ENCODE measurements at places on chromosomes 1 and 21.

GRCh38 chr1:246156847-246157246 lies 350.2 kb downstream of the SMYD3 start:
- no peaks in the 10 kb centered on the region for H3K36me3 ChIP-seq
- no peaks in the 10 kb centered on the region for H3K27me3 ChIP-seq
- peaks cover 23% of the 10 kb centered on the region for H3K4me1 ChIP-seq
- no peak overlapping the region for H3K27ac ChIP-seq
- no peak overlapping the region for H3K4me3 ChIP-seq

DNA sequence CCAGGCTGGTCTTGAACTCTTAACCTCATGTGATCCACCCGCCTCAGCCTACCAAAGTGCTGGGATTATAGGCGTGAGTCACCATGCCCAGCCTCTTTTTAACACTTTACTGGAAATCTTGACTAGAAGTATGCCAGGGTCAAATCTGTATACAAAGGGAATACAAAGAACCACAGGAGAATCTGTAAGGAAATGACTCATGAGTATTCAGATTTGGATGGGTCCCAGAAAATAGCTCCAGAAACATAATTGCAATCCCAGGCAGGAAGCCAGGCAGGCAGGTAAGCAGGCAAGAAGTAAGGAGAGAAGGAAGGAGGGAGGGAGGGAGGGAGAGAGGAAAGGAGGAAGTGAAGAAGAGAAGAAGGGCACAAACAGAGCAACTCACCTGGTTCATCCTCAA lies 22.8 kb upstream of the TIAM1 start:
- peaks cover 54% of the 10 kb centered on the region for H3K4me1 ChIP-seq
- peaks cover 8% of the 10 kb centered on the region for H3K27me3 ChIP-seq
- no peak overlapping the region for H3K4me3 ChIP-seq

GRCh38 chr21:46083791-46084561 lies 13.9 kb upstream of the COL6A2 start:
- H3K4me1 ChIP-seq = peaks cover 18% of the 10 kb centered on the region
- peaks cover 9% of the 10 kb centered on the region for H3K27me3 ChIP-seq
- DNase-seq = no peak

GRCh38 chr1:195773931-195774330 lies 834.3 kb downstream of the KCNT2 start:
- H3K4me3 ChIP-seq = no peak overlapping the region
- no peaks in the 10 kb centered on the region for H3K27me3 ChIP-seq
- H3K27ac ChIP-seq = no peak overlapping the region
- DNase-seq = no peak
- H3K36me3 ChIP-seq = no peaks in the 10 kb centered on the region

GRCh38 chr1:172071746-172072145 lies 230.4 kb downstream of the DNM3 start:
- no peak overlapping the region for H3K27ac ChIP-seq
- peaks cover 8% of the 10 kb centered on the region for H3K27me3 ChIP-seq
- H3K36me3 ChIP-seq = no peaks in the 10 kb centered on the region
- no peak for DNase-seq
- H3K4me3 ChIP-seq = no peak overlapping the region

DNA sequence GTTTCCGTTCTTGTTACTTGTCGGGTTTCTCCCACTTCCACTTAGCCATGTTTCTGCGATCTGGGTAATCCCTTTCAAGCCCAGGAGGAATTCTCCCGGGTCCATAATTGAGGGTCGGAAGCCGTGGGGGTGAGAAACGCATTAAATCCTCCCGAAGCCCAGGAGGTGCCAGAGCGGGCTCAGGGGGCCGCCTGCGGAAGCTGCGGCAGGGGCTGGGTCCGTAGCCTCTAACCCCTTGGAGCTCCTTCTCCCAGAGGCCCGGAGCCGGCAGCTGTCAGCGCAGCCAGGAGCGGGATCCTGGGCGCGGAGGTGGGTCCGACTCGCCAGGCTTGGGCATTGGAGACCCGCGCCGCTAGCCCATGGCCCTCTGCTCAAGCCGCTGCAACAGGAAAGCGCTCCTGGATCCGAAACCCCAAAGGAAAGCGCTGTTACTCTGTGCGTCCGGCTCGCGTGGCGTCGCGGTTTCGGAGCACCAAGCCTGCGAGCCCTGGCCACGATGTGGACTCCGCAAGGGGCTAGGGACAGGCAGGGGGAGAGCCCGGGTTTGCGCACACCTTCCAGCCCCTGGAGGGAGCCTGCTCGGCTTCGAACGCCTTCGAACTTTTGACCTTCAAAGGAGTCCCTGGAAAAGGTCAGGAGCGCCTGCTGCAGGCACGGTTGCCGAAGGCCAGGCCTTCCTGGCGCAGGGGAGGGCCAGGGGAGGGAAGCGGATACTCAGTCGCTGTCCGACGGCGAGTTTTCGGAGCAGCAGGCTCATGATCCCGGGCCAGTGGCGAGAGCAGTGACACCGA lies 1.7 kb upstream of the SIM2 start:
- H3K27me3 ChIP-seq = peaks cover 99% of the 10 kb centered on the region
- peaks cover 34% of the 10 kb centered on the region for H3K4me1 ChIP-seq
- no peaks in the 10 kb centered on the region for H3K36me3 ChIP-seq
- no peak for DNase-seq

DNA sequence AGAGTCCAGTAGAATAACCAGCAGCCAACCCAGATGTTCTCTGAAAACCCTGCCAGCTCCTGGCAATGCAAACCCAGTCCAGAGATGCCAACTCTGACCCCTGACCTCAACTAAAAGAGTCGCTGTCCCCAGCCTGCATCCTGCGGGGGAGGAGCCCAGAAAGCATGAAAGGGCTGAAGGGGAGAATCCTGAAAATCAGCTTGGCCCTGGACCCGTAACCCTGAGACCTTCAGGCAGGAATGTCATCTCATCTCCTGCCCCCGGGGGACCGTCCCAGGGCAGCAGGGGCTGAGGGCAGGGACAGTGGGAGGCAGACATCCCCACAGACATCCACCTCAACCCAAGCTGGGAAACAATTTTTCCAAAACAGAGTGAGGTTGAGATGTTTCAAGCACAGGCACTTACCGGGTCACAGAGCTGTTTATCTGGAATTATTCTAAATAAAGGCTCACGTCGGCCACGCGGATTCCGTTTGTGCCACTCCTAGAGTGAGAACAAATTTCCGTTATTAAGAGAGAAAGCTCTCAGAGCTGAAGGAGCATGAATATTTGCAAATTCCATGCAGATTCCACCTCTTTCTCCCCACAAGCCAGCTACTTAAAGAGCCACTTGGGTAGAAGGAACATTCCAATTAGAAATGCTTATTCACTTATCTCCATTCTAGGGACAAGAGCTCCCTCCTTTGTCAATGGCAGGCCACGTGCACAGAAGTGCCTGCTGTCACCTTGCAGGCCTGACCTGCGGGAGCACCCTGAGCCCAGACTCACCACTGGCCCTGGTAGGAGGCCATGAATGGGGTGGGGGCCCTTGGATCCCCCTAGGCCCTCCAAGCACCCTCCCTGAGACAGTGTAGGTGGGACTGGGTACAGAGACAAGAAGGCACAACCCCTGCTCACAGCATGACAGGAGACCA lies 240.1 kb downstream of the NPHP4 start:
- no peak overlapping the region for H3K27ac ChIP-seq
- no peak overlapping the region for H3K4me3 ChIP-seq
- no peaks in the 10 kb centered on the region for H3K36me3 ChIP-seq
- peaks cover 57% of the 10 kb centered on the region for H3K4me1 ChIP-seq
- no peak for DNase-seq

- peak overlapping the region; percentile 27 for H3K27ac ChIP-seq
- H3K4me3 ChIP-seq = peak overlapping the region; percentile 12
- peaks cover 32% of the 10 kb centered on the region for H3K4me1 ChIP-seq
- no peaks in the 10 kb centered on the region for H3K27me3 ChIP-seq
These were observed 116.4 kb upstream of the HOOK1 start for GRCh38 chr1:59698386-59698785.
